ENCODE measurements at places on chromosomes 12 and 14.
A peak's percentile ranks its signal among the peaks of the same experiment; 100 is the strongest.

GRCh38 chr14:21184254-21184653 is 28.4 kb upstream of the OR5AU1 start:
- DNase-seq, result no peak

DNA sequence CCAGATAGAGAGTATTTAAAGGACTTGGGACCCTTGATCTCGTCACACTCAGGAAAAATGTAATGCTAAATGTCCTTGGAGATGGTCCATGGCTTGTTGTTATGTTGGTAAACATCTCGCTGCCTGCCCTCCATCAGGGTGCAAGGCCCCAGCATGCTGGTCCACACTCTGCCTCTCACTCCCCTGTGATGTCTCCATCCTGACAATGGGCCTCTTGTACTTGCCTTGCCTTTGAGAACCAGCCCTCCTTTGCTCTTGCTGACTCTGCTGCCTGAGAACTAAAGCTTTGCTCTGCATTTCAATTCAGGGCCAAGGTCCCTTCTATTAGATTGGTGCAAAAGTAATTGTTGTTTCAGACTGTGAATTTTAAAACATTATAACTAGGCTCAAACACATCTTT is 131.0 kb upstream of the LMNTD1 start:
- no peak for DNase-seq

- no peak for DNase-seq
Measured at GRCh38 chr12:63934936-63935335, 90.4 kb downstream of the SRGAP1 start.

- peak; percentile 33 for DNase-seq
Measured at GRCh38 chr14:77125281-77125801, 16.2 kb downstream of the ZDHHC22 start.

- no peak for DNase-seq
Measured at GRCh38 chr12:57332646-57333312, 81.8 kb upstream of the STAC3 start.

GRCh38 chr14:95480109-95480886 is 36.2 kb downstream of the SYNE3 start:
- no peak for DNase-seq

GRCh38 chr12:30622509-30622908 is 73.2 kb downstream of the IPO8 start:
- DNase-seq, result no peak

- DNase-seq, result no peak
Measured at GRCh38 chr12:102573237-102573636, 92.9 kb upstream of the IGF1 start.

- peak; percentile 89 for DNase-seq
Measured at GRCh38 chr14:23056145-23056955, 970 bp downstream of the CDH24 start.

DNA sequence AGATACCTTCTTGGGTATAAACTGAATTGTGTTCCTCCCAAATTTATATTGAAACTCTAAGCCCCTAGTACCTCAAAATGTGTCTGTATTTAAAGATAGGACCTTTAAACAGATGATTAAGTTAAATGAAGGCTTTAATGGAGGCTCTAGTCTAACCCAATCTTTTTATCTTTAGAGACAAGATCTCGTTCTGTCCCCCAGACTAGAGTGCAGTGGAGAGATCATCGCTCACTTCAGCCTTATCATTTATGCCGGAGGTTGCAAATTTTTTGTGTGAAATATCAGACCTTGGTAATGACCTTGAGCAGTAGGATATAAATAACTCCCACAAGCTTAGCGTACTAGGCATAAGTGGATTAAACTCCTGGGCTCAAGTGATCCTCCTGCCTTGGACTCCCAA is 81.8 kb downstream of the C14orf132 start:
- DNase-seq, result no peak

DNA sequence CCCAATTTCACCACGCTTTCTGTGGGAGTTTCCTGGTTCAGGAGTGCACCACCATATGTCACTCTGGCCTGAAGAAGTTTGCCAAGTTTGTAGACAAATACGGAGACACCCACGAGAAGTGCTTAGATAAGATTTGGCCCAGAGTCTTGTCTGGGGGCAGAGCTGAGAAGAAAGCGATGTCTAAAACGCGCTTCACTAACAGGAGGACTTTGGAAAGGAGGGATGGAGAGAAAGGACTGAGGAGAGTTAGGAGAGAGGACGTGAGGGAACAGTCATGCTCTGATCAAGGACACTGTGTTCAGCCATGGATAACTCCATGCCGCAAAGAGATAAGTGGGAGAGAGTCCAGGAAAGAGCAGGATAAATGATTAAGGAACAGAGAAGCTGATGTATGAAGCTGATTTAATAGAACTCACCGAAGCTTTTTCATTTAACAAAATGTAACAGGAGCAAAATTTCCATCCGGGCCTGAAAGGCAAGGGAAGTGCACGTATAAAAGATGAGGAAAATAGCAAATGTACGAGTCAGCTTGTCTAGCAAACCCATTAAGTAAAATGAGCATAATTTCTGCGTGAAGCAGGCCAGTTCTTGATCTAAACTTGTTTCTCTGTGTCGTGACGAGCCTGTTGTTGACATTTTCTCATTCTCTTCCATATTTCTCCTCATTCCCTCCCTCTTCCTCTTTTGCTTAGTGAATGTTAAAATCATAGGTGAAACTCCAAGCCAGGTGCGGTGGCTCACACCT is 23.4 kb upstream of the MAP3K9 start:
- no peak for DNase-seq

- DNase-seq, result no peak
Measured at GRCh38 chr12:103908877-103909276, 21.3 kb upstream of the HSP90B1 start.

DNA sequence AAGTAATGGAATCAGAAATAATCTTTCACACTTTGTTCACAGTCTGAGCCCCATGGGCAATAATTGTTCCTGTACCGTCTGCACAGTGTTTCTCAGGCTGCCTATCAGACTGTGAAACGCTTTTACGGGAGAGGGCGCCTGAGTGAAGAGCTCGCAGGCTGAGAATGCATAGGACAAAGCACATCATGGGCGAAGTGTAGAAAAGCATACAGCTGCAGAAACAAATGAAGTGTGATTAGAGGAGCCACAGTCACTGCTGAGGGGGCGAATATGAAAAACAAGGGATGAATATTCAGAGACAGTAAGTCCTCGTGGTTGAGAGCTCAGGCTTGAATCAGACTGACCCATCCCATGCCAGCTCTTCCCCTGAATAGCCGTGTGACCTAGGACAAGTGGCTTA is 438.4 kb upstream of the DCN start:
- no peak for DNase-seq

- DNase-seq, result no peak
Measured at GRCh38 chr12:122813310-122813713, 21.9 kb upstream of the HIP1R start.

DNA sequence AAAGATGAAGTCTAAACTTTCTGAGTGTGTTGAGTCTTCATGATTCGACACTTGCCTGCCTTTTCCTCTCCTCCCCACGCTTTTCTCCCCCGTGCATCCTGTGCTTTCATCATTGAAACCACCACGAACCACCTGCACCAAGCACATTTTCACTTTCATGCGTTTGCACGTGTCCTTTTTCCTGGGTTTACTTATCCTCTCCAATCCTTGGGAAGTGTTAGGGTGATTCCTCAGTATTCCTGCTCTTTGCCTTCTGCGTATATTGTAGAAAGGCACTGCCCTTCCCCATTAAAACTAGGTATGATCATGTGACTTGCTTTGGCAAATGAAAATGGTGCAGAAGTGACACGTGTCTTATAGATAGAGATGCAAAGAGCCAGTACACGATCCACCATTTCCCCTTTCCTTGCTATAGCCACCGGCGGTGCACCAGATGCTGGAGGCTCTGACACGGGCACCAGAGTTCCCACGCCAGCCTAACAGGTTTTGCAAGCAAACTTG is 106.6 kb downstream of the BRMS1L start:
- no peak for DNase-seq

DNA sequence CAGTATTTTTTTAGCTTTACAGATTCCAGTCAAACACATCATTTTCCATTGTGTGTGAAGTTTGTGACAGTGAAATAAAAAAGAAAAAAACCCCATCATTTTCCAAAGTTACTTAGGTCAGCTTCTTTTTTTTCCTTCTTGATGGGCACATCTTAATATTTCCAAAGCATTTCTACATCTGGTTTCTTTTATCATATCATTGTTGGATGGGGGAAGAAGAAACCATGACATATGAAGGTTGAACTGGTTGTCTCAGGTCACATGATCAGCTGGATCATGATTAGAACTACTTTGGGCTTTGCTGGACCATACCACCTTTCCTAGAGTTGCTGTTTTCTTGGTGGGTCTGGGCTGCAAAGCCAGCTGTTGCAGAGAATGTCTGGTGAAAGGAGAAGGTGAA is 59.8 kb downstream of the FOS start:
- DNase-seq, result no peak

- no peak for DNase-seq
Measured at GRCh38 chr12:106027911-106028310, 110.8 kb downstream of the NUAK1 start.

- DNase-seq, result no peak
Measured at GRCh38 chr14:100980823-100981222, 77.3 kb upstream of the RTL1 start.

- no peak for DNase-seq
Measured at GRCh38 chr14:97878727-97879126, 1081.5 kb downstream of the VRK1 start.

Data from iPS-NIHi11 (cell line).